ENCODE measurements at places on chromosomes 6 and 20.

DNA sequence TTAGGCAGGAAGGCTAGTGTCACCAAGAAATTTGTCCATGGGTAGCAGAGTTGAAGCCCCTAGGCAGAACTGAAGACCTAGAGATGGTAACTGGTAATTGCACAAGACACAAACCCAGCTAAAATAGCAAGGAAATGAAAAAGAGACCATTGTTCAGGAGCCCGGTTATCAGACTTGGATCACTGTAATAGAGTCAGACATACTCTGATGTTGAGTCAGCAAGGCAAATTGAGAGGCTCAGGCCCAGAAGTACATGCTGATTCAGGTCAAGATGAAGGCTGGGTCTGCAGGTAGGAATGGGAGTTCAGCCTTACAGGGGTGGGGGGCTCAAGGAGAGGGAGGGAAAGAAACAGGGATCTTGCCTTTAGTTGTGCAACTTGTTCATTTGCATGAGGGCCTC lies 6.5 kb upstream of the TMEM242 start:
- no peak for DNase-seq

- DNase-seq = no peak
These were observed 366.2 kb downstream of the DHX35 start for GRCh38 chr20:39328347-39328746.

DNA sequence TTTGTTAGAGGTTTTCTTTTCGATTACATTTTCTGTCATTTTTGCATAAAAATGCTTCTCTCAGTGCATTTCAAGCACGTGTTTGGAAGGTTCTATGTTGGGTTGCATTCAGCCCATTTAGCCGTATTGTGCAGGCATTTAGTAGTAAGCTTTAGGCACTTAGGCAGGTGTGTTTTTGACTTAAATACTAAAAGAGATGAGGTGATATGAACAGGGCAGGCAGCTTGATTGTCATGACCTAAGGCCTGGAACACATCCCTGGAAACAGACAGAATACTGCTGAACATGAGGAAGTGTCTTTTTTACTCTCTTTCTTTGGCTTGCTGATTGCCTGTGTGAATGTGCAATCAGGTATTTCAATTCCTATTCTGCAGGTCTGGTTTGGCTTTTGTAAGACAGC lies 610.5 kb upstream of the MAN1A1 start:
- no peak for DNase-seq

DNA sequence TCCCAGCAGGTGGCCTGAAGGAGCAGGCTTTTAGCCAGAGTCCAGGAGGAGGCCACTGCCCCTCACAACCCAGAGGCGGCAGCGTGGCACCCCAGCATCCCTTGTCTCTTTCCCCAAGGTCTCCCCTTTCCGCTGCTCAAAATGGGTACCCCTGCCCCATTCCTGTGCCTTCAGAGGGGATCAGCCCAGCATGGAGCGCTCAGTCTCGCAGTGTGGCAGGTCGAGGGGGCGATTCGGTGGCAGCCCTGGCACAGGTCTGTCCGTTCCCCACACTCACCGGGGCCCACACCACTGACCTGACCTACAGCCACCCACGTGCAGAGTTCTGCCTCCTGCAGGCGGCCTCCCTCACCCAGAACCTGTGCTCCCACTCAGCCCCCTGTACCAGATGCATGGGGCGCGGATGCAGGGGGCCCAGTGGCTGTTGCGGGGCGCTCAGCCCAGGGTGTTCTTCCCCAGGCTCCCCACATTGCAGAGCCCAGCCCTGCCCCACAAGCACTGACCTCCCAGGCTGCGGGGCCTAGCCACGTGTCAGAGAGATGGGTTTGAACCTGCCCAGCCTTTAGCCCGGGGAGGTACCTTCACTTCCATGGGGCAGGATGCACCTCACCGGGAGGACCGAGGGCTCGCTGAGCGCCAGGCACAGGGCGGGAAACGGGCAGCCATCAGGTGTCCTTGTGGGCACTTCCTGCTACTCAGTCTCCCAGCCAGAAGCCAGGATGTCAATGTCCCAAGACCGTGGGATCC lies 41.8 kb downstream of the DSTN start:
- no peak for DNase-seq

DNA sequence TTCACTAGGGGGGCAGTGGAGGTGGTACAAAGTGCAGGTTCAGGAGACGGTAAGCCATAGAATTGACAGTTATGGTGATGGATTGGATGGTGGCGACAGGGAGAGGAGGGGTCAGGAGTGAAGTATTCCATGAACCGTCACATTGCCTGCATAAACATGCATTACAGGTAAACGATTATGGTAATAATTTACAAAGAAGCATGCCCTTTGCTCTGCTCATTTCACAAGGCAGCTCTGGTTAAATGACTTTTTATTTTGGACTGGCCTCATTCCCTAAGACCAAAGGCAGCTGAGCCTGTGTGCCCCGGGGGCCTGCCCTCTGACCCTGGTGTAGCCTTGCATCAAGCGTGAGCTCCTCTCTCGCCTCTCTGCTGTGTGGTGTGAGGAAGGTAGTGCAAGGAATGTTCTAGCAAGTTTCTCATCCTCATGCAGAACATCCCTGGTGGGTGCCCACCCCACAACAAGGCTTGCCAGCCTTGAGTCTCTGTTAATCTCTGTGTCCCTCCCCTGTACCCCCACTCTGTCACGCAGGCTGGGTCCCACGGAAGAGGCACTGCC lies 59.0 kb downstream of the PPP1R14C start:
- no peak for DNase-seq

DNA sequence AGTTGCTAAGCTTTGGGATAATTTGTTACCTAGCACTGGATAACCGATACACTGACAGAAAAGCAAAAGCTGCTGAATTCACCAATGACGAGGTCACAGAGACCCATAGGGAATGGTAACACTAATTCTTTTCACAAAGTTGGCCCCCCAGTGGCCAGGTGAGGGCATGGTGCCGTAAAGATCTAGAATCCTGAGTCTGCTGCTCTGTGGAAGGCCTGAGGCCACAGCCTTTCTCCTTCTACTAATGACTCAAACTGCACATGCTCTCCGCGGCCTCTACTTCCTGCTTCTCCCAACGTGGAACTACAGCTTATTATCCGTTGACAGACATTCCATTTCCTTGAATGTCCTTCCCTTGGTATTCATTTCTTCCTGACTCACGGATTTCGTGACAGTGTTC lies 127.1 kb downstream of the OPRM1 start:
- DNase-seq = no peak

GRCh38 chr20:38550274-38550673 lies 30.7 kb upstream of the ADIG start:
- DNase-seq = no peak

DNA sequence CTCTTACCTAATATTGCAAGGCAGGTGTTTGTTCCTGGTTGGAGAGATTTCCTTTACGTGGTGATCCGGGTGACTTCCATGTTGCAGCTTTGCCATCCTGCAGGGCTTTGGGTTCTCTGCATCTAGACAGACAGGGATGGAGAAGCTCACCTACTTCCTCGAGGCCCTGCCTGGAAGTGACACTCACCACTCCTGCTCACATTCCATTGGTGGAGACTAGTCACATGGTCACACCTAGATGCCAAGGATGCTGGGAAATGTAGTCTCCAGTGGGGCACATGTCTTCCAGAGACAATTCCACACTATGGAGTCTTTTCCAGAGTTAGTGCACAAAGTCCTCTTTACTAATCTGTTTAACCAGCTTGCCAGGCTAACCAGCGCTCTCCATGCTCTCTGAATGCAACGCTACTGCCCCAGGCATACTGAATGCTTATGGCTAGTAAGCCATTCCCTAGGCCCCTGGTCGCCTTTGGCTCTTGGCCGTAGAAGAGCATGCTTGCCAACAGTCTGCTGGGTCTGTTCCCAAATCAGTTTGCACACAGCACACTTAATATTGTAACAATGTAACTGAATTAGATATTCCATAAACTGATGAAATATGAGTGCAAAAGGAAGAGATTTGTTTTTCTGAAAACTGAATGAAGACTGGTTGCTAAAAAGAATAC lies 6.7 kb upstream of the KCNK15 start:
- no peak for DNase-seq

DNA sequence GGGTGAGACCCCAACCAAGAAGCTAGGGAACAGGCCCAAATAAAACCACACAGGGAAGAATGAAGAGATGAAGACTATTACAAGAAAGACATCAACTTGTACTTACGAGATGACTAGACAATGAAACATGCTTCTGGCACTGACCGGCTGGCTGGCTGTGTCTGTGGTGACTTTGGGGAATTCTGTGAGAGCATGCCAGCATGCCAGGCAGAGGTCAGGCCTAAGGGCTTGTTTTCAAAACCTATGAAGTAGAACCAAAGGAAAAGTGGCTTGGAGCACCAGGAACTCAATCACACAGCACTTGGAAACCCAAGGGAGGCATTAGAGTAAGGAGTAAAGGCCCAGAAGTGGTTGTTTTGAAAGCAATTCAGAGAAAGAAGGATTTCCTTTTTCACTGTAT lies 28.4 kb upstream of the GSTA3 start:
- DNase-seq = no peak

GRCh38 chr20:62772103-62772611 lies 24.1 kb upstream of the MRGBP start:
- DNase-seq = no peak

DNA sequence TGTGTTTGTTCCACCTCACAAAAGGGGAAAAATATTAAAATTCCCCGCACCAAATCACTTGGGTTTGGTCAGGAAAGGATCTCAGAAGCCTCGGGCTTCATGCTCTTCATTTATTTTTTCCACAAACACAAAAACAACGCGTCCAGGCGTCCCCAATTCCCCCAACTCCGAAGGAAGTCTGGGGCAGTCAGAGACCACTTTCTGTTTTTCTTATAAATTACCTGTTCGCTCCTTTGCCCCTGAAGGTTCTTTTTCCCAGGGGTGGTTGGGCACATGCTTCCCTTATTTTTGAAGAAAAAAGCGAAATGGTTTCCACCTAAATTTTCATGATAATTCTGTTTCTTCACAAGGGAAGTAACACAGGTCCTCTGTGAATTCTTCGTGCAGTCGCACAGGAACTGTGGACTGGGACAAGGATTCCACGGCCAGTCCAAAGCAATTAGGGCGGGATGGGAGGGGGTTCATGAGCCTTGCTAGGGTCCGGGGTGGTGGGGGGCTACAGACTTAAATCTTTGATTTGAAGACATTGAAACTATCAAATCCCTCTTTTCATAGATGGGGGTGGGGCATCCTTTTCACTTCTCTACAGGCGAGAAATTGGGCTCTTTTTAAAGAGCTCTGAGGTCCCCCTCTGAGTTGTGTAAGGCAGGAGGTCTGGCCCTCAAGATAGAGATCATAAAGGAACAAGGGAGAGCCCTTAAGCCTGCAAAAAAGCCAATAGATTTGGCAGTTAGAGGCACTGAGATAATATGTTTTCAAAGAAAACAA lies 30.5 kb upstream of the HFE start:
- no peak for DNase-seq

- no peak for DNase-seq
These were observed 130.3 kb downstream of the OPRM1 start for GRCh38 chr6:154169193-154169847.

- no peak for DNase-seq
These were observed 150.3 kb downstream of the SYCP2 start for GRCh38 chr20:59782986-59783640.

GRCh38 chr6:15892369-15892768 lies 229.5 kb upstream of the DTNBP1 start:
- no peak for DNase-seq

GRCh38 chr6:170005665-170006064 lies 254.2 kb downstream of the ERMARD start:
- no peak for DNase-seq

- DNase-seq = no peak
These were observed 38.6 kb downstream of the ZC2HC1B start for GRCh38 chr6:143902827-143903226.

GRCh38 chr20:59564171-59564570 lies 40.2 kb upstream of the PHACTR3 start:
- no peak for DNase-seq

GRCh38 chr20:8334641-8335040 lies 202.6 kb downstream of the PLCB1 start:
- no peak for DNase-seq

GRCh38 chr6:121999456-122000065 lies 399.9 kb upstream of the HSF2 start:
- no peak for DNase-seq

DNA sequence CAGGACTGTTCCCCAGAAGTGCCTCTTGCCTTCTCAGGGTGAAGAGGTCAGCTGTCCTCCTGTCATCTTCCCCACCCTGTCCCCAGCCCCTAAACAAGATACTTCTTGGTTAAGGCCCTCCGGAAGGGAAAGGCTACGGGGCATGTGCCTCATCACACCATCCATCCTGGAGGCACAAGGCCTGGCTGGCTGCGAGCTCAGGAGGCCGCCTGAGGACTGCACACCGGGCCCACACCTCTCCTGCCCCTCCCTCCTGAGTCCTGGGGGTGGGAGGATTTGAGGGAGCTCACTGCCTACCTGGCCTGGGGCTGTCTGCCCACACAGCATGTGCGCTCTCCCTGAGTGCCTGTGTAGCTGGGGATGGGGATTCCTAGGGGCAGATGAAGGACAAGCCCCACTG lies 9.8 kb downstream of the PI16 start:
- no peak for DNase-seq

DNA sequence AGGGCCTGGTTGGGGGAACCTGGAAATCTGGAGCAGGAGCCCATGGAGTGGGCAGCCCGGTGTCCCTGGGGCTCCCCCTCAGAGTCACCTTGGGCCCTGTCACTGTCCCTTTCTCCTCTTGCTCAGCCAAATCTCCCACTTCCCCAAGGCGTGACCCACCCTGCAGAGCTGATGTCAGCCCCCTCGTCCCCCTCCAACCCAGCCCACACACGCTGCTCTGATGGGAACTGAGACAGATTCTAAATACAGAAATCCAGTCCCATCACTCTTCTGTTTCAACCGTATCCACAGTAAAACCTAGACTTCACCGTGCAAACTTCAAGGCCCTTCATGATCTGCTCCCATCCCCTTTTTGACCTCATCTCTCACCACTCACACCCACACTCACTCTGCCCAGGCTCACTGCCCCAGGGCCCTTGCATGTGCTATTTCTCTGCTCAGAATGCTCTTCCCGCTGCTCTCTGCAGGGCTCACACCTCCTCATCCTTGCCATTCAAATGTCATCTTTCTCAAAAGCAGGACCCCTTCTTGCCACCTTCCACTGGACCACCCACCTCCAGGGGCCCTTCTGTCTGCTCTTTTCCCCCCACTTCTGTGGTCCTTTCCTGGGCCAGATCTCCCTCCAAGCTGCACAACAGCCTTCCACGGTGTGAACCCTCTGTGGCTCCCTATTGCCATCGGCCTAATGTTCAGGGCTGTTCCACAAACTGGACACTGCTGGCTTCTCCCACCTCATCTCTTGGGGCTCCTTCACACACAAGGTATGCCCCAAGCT lies 16.6 kb downstream of the TGM2 start:
- no peak for DNase-seq

DNA sequence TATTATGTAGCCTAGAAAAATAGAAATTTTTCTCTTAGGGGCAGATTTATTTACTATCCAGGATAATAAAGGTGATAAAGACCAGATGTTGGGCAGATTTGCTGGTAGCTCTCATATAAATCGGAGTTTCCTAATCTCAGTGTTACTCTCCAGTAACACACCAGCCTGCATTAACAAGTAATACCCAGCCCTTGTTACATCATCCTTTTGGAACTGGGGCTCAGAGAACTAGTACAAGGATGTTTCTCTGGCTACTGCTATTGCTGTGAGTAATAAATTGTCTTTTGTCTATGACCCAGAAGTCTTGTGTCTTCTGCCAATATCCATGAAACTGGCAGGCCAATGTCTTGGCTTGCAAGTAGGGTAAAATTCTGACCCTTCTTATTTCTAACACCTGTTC lies 16.8 kb downstream of the TPD52L1 start:
- DNase-seq = peak; percentile 43

GRCh38 chr6:110786696-110787095 lies 28.6 kb downstream of the CDK19 start:
- no peak for DNase-seq

GRCh38 chr20:61548069-61548468 lies 296.0 kb downstream of the CDH4 start:
- DNase-seq = no peak

GRCh38 chr6:83600459-83600858 lies 88.1 kb downstream of the PRSS35 start:
- DNase-seq = no peak
